NCI-H1694 treated with DMSO at 0.1 percent for 48 hours (cell line): ENCODE measurements at places on chromosomes 3 and 15.
A peak's percentile ranks its signal among the peaks of the same experiment; 100 is the strongest.

GRCh38 chr15:31523655-31524049 is 197.0 kb downstream of the KLF13 start:
- no peak for DNase-seq

- no peak for DNase-seq
Observed at GRCh38 chr15:95644100-95644875, 686.2 kb upstream of the NR2F2 start.

- DNase-seq = no peak
Observed at GRCh38 chr3:18344306-18345014, 80.7 kb downstream of the SATB1 start.

DNA sequence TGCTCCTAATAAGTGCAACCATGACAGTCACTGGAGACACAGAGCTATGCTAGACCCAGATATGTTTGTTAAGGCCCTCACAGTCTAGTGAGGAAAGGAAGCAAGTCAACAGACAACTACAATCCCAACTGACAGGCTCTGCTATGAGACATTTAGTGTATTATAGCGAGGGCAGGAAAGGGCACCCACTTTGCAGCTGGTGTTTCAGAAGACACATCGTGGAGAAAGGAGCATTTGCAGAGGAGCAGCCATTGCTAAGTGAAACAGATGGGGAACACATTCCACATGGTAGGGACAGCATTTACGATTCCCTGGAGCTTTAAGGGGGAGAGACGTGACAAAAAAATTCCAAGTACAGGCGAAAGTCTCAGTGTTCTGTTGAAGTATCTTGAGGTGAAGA is 685.6 kb downstream of the AGBL1 start:
- peak; percentile 7 for DNase-seq

- no peak for DNase-seq
Observed at GRCh38 chr15:73879426-73879825, 6.1 kb downstream of the TBC1D21 start.

DNA sequence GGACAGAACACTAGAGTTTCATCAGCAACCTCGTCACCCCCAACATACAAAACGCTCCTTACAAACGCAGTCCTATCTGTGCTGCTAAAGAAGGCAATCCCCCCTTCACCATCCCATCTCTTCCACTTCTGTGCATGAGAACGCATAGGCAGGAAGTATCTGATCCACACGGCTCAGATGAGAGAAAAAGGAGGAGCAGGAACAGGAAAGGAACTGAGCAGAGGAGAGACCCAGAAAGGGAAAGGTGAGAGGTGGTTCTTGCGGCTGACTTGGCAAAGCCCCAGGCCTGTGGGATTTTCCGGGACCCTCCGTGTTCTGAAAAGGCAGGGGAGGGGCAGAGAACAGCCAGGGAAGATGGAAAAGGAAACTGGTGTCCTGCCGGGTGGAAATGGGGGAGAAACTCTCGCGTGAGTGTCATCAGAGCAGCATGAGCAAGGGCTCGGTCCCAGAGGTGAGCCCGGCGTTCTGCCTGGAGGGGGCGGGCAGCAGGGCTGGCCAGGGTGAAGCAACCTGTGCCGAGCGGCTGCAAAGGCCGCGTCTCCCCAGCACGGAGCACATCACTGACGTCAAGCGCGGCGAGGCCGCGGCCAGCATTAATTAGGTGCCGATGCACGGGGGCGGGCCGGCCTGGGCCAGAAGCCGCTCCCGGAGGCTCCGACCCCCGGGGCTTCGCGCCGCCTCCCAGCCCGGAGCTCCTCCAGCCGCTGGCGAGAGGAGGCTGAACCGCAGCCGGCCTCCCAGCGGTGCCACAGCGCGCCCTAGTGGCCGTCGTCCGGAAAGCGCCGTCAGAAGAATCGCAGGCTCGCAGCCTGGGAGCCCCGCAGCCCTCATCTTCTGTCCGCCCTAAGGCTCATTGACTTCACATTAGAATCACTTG is 35.8 kb downstream of the CPN2 start:
- peak; percentile 61 for DNase-seq

- DNase-seq = no peak
Observed at GRCh38 chr3:188881954-188882641, 289.7 kb upstream of the TPRG1 start.

DNA sequence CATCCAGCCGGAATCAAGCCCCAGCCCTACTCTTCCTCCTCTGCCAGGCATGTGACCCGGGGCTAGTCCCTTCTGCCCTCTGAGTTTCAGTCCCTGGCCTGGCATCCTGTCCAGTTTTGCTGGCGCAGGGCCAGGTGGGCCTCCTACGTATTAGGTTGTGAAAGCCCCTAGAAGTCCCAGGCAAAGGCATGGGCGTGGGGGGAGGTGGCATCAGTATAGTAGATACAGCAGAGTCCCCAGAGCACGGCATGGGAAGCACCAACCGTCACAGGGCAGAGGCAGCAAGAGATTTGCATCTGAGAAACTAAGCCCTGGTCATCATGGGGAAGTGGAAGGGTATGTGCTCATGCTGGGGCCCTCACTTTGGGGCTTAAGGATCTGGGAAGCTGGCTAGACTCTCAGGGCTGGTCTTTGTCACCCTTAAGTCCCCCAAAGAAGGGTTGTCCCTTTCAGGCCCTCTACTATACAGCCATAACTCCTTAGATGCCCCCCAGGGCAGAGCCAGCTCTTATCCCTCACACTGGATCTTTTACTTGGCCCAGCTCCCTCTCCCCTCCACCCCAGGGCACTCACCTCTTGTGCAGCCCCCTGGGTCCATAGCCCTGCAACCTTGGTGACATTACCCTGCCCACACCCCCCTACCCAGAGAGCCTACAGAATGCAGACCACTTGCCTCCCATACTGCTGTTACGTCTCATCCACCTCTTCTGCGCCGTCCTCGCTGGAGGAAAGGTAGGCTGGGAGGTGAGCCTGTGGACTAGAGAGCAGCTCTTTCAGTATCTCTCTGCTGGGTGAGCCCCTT is 11.3 kb downstream of the NBEAL2 start:
- DNase-seq = no peak

DNA sequence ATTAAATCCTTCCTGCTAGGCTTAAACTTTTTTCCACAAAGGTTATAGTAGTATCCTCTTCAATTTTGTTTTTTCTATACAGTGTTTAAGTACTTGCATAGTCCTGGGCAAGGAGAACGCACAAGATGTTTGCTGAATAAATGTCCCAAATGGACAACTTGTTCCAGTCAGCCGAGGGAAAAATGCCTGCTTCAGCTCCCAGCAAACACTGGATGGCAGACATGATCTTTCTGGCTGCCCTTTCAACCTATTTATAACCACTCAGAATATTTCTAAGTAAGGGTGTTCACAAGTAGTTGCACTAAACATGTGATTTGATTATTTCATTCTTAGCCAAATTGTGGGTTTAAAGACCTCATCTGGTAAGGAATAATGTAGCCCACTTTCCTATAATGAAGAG is 29.8 kb downstream of the GNB4 start:
- peak; percentile 10 for DNase-seq

GRCh38 chr15:41429003-41429890 is 12.4 kb downstream of the RTF1 start:
- DNase-seq = no peak

DNA sequence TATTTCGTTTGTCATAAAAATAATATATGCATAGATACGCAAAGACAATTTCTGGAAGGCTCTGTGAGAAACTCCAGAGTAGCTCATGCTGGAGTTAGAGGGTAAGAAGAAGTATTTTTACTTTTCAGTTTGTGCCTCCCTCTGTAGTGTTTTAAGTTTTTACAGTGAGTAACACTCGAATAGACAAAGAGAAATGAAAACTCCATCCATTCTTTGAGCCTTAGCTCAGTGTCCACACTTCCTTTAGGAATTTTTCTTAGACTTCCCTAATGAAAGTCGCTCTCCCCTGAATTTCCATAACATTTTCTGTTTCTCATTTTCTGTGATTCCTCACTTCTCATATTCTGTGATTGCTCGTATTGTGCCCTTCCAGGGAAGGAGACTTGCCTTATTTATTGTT is 2.1 kb downstream of the BLOC1S6 start:
- no peak for DNase-seq

GRCh38 chr3:102265720-102266119 is 169.1 kb upstream of the ZPLD1 start:
- no peak for DNase-seq

- no peak for DNase-seq
Observed at GRCh38 chr15:66882251-66883020, 180.4 kb downstream of the SMAD6 start.

DNA sequence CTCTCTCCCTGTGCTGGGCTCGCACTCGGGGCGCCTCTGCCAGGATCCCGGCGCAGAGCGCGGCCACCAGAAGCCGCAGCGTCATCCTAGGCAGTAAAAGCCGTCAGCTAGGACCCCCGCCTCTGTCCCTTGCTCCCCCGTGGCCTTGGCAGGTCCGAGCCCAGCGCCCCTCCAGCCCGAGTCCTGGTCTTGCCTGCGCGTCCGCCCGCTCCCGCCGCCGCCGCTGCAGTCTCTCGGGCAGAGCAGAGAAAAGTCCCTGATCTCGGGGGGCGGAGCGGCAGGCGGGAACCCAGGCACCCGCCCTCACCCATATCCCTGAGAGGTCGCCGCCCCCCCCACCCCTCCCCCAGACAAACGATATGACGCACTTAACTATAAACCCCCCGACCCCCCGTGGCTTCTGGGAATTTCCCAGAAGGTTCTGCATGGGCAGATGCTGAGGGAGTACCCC is at the start of gene COL7A1:
Gene COL7A1 (minus strand): TSS at position 255 of the 451 bp plus-strand sequence. CDS start 170 bp downstream, at position 85.
- DNase-seq = no peak

DNA sequence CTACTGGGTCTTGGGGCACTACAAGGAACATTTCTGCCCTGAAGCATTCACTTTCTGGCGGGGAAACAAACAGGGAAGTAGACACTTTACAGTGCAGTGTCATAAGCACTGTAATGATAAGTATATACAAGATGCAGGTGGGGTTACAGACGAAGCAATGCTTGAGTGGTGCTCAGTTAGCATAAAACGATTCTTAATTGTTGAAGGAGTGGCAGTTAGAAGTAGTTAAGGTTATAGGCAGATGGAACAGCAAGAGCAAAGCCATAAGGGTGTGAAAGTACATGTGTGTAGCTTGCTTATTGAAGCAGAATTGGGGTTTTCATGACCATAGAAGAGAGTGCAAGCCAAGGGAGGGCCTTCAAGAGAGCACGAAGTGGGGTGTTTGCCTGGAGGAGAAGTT is 46.2 kb downstream of the SLC25A26 start:
- DNase-seq = no peak

DNA sequence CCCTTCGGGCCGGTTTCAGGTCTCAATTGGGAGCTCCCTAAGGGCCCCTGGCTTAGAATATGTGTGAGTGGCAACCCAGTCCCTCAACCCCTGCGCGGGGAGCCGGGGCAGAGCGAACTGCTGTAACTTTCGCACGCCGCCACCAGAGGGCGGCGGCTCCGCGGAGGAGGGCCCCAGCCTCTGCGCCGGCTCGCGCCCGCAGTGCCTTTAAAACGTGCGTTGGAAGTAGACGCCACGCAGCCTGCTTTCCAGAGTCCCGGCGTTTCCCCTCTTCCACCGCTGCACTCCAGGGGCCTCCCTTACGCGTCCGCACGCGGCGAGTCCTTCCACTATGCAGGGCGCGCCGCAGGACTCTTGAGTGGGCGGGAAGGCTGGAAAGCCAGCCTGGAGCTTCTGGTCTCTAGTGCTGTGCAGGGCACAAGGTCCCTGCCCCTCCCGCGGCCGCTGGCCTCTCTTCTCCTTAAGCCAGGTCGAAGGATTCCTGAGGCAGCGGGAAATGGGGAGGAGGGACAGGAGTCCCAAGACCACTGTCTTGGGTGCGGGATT is 23.7 kb upstream of the RNU6-1 start:
- DNase-seq = peak; percentile 42

DNA sequence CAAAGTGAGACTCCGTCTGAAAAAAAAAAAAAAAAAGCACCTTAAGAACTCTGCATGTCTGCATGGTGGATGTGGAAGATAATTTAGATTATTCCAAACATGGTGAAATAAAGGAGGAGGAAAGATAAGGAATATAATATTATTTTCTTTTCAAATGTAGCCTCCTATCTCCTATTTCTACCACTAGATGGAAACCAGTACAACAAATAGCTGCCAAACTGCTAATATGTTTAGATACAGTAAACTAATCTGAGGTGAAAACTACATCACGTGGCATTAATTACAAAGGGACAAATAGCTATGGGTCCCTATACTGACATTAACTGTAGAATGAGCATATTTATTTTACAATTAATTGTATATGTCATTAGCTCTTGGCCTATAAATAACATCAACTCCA is 197.8 kb downstream of the TBC1D5 start:
- DNase-seq = no peak

- DNase-seq = no peak
Observed at GRCh38 chr3:59142556-59142955, 92.7 kb upstream of the CFAP20DC start.

DNA sequence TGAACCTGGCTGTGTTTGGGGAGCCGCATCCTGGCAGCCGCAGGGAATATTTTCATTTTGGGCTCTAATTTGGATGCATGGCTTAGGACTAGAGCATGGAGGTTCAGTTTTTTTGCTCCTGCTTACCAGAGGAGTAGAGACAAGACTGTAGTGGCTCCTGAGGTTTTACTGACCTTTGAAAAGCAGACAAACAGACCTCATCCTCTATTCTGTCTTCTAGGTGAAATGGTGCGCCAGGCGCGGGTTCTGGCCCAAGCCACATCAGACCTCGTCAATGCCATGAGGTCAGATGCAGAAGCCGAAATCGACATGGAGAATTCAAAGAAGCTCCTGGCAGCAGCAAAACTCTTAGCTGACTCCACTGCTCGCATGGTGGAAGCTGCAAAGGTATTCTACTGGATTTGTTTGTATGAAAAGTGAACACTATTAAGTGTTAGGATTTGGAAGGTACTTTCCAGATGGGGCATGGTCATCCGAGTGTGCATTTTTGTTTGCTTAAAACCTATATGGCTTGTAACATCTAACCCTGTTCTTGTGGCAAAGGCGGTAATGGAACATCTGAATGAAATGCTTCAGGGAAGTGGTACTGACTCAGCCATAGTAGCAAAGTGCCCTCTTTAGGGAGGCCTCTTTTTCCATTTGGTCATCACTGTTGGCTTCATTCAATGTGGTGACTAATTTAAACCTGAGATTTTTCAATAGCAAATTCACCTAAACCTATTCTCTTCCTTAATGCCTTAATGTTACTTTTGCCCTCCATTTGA is 330.7 kb upstream of the TPM1 start:
- no peak for DNase-seq

- no peak for DNase-seq
Observed at GRCh38 chr3:2583046-2583445, 484.4 kb downstream of the CNTN4 start.
